ENCODE measurements at places on chromosomes 6 and 20.

DNA sequence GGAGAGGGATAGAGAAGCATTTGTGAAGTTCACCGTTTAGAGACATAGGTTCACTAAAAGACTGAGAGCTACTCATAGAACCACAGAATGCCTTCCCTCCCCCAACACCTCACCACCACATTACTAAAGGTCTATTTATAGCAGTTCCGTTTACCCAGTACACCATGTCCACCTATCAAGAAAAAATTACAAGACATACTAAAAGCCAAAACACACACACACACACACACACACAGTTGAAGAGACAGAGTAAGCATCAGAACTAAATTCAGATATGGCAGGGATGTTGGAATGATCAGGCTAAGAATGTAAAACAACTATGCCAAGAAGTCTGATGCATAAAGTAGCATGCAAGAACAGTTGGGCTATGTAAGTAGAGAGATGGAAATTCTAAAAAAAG, 52.3 kb downstream of the SLC22A3 start:
- DNase-seq, result no peak

- no peak for DNase-seq
These were observed 81.5 kb upstream of the ISM1 start for GRCh38 chr20:13139459-13140150.

DNA sequence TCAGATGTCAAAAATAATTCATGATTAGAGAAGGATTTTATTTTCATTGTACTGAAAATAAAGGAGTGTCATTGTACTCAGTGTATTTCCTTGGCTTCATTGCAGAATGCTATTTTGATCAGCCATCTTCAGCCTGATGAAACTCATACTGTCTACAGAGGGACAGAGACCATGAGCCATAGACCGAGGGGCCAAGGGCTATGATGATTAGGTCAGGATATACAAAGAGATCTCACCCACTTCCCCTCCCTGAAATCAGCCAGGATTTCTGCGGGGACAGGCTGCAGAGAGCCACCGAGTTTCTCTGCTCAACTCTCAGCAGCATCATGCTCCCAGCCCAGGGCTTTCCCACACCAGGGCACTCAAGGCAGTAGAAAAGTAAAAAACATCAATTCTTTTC, 47.0 kb downstream of the ALDH8A1 start:
- DNase-seq, result no peak

DNA sequence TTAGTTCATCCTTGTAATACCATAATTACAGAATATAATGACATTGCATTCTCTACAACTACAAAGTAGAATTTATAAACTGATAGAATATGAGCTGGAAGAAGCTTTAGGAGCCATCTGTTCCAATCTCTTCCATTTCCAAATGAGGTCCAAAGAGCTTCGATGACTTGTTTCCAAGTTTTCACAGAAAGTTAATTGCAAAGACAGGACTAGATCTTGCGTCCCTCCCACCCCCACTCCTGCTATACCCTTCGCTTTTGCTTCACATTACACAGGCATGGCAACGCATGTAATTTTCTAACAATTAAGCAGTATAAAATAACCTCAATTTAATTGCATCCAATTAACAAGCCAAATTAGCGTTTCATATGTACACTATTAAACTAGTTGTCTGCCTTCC, 7.0 kb downstream of the HIVEP2 start:
- no peak for DNase-seq

GRCh38 chr20:9081423-9081966, 12.6 kb downstream of the PLCB4 start:
- DNase-seq, result no peak

DNA sequence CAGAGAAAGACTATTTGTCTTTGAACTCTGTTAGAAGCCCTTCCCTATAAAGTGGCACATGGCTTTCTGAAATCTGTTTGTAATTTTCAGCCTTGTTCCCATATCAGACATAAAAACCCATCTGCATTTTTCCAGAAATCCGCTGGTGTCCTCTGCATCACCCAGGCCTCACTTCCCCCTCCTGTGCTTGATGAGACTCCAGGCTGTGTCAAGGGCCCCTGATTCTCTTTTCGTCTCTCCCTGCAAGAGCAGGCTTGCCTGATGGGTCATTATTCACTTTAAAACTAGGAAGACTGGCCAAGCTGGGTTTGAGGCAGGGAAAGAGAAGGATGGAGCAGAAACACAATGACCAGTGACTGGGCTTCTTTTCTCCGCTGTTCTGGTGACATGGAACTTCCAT, 10.6 kb upstream of the PROKR2 start:
- DNase-seq, result no peak

DNA sequence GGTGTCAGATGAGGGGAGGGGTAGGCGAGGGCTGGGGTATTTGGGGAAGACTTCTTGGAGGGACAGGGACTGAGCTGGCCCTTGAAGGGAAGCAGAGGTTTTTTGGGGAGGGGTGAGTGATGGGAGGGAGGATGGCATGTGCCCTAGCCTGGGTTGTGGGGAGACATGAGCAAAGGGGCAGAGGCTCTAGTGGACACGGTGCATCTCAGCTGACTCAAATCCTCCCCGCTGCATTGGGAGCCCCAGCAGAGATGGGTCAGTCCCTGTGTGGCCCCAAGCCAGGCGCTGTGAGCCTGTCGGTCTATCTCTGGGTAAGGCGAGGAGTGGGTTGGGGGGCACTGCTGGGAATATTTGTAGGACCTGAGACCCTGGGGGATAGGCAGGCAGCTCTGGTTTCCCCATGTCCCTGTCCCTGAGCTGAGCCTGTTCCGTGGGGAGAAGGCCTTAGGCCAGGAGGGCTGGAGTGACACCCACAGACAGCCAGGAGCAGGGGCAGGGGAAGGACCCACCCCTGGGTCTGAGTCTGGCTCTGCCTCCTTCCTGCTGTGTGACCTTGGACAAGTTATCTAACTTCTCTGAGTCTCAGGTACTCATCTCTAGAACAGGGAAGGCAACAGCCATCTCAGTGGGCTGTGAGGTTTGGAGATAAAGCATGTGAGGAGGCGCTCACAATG, 36.0 kb downstream of the SPDEF start:
- no peak for DNase-seq

- DNase-seq, result no peak
These were observed 15.3 kb downstream of the GFOD1 start for GRCh38 chr6:13472099-13472498.

DNA sequence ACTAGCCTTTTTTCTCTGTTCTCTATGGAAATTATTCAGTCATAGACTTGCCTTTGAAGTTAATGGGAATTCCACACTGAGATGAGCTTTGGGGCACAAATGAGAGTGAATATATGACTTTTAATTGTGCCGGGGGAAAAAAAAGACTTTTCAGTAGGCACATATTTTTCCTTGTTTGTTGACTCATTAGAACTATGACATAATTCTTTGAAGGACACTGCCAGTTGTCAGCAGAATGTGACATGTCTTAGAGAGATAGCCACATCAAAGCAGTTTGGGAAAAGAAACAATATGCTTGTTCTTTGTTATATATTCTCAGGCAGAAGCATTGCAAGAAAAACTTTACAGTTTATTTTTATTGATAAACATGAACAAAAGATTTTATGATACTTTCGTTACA, 138.3 kb downstream of the COL9A1 start:
- DNase-seq, result no peak

DNA sequence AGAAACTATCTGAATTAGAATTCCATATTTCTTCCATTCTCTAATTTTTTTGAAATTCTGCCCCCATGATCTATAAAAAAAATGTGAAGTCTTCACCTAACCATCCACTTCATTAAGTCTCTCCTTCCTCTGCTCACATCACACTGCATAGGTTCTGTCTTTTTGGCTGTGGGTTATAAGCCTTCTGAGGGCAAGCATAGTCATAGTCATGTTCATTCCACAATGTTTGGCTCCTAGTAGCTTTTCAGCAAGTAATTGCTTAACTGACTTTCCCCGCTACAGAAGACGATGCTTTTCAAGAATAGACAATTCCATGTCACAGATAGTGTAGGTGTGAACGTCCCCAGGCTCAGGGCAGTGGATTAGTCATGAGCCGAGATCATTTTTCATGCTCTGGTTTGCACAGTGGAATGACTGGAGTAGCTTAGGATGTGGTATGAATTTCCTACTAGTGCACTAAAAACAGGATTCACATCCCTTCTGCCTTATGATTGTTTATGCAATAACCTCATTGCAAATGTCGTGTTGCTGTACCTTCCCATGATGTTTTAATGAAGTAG, 29.1 kb downstream of the WRNIP1 start:
- no peak for DNase-seq

DNA sequence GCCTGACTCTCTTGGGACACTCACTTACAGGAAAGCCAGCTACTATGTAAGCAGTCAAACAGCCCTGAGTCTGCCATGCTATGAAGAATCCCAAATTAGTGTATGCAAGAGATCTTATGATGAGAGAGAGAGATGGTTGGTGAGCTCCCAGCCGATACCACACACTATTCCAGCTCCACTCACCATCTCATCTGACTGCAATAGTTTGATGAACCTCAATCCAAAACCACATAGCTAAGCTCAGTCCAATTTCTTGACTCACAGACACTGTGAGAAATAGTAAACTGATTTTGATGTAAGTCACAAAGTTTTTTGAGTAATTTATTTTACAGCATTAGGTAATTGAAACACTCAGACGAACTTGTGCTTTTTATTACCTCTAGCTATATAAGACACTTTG, 441.4 kb downstream of the COL12A1 start:
- no peak for DNase-seq

DNA sequence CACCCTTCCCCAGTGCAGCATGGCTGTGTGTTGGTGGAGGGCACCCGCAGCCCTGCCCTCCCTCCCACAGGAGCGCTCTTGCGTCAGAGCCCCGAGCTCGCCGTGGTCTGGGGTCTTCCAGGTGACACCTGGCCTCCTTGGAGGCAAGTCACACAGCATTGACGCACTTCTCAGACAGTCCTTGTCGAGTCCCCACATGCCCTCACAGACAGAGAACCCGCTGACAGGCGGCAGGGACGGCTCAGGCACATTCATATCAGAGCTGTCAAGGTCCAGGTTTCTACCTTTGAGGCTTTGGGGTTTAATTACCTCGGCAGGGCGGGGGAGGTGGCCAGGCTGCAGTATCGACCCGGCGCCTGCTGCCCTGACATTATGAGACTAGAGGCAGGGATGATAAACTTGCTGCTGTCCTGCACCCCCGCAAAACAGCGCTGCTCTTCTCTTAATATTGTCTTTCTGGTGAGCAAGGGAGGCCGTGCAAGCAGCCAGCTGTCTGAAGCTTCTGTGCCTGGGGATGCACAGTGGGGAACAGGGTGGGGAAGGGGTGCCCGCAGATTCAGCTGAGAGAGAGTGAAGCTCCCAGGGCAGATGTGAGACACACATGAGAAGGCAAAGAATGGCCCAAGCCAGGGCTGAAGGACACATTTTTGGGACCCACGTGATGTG, 4.7 kb downstream of the NPEPL1 start:
- DNase-seq, result no peak

GRCh38 chr6:106051226-106051625, 34.9 kb upstream of the PRDM1 start:
- DNase-seq, result peak; percentile 21

DNA sequence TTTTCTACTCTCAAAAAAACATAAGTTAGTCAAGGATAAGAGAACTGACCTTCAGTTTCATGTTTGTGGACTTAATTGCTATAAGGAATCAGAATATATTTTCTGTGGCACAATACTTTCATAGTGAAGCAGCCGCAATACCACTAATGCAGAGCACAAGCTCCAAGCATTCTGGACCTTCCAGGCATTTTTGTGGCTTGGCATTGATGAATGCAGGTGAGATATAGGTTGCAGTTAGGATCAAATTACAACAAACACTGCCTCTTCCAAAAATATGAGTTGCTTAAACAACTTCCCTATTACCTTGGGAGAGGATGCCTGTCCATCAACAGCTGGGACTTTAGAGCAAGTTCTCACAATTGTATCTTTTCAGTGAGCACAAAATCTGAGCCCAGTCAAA, 162.8 kb upstream of the RSPO3 start:
- DNase-seq, result no peak

DNA sequence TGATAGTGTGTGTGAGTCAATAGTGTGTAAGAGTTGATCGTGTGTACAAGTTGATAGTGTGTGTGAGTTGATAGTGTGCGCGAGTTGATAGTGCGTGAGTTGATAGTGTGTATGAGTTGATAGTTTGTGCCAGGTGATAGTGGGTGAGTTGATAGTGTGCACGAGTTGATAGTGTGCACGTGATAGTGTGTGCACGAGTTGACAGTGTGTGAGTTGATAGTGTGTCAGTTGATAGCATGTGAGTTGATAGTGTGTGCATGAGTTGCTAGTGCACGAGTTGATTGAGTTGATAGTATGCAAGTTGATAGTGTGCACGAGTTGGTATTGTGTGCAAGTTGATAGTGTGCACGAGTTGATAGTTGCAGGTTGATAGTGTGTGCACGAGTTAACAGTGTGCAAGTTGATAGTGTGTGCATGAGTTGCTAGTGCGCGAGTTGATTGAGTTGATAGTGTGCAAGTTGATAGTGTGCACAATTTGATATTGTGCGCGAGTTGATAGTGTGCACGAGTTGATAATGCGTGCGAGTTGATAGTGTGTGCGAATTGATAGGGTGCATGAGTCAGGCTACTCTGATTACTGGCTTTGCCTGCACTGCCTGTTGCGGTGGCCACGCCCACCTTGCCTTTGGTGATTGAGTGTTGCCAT, 35.8 kb upstream of the IYD start:
- DNase-seq, result no peak
